HT1080 (cell line): ENCODE measurements at places on chromosomes 13 and 19. TPM values are rescaled to one million over a fixed set of nuclear protein-coding genes. Genes with fewer than 3 reads are reported as not detected.

The ESD gene
- total RNA-seq: 112 and 151 TPM in 2 replicates

The CEACAM3 gene
- total RNA-seq: not detected in 2 replicates

The ZNF285 gene
- 1.0 and 2.4 TPM in 2 replicates for total RNA-seq

The ETV2 gene
- 0.50 and 2.5 TPM in 2 replicates for total RNA-seq

The ZNF260 gene
- total RNA-seq: 6.3 and 7.0 TPM in 2 replicates

The IL27RA gene
- 20.7 and 22.6 TPM in 2 replicates for total RNA-seq

The FCAR gene
- total RNA-seq: not detected in 2 replicates

The LMTK3 gene
- total RNA-seq: 0.05 TPM in 1 of 2 replicates, not detected in the other

The KLK15 gene
- not detected in 2 replicates for total RNA-seq

The ZNF444 gene
- total RNA-seq: 31.4 and 35.6 TPM in 2 replicates

The GPR4 gene
- total RNA-seq: 0.03 and 0.10 TPM in 2 replicates

The ZNF69 gene
- total RNA-seq: not detected in 2 replicates

The LENG1 gene
- total RNA-seq: 9.0 and 9.4 TPM in 2 replicates

The IL17D gene
- total RNA-seq: 1.7 and 1.8 TPM in 2 replicates

The ZNF844 gene
- total RNA-seq: 0.02 TPM in 1 of 2 replicates, not detected in the other

The CD70 gene
- 136 and 156 TPM in 2 replicates for total RNA-seq
